AG04449 (cell line): ENCODE measurements at places on chromosomes 3 and 15.

- peak; percentile 17 for DNase-seq
Measured at GRCh38 chr3:46646700-46647099, 34.4 kb downstream of the FAM240A start.

- no peak for DNase-seq
Measured at GRCh38 chr3:52481819-52482521, 13.2 kb upstream of the STAB1 start.

- no peak for DNase-seq
Measured at GRCh38 chr3:105144837-105145236, 221.9 kb upstream of the ALCAM start.

DNA sequence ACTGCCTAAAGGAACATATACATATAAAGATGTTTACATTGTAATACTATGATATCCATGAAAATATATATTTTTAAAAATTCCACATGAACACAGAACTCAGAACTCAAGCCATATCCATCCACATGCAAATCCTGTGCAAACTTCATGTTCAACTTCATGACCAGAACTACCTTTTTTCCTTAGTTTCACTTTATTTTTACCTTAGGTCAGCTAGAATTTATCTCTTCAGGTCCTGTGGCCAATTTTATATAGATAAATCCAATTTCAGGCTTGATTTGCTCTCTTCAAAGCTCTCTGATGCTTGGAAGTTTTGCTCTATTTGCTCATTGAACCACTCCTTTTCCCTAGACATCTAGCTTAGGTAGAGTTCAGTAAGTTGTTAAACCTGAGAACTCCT is 38.8 kb downstream of the ZPLD1 start:
- DNase-seq, result no peak

- DNase-seq, result no peak
Measured at GRCh38 chr3:170768334-170768801, 101.6 kb downstream of the RPL22L1 start.

DNA sequence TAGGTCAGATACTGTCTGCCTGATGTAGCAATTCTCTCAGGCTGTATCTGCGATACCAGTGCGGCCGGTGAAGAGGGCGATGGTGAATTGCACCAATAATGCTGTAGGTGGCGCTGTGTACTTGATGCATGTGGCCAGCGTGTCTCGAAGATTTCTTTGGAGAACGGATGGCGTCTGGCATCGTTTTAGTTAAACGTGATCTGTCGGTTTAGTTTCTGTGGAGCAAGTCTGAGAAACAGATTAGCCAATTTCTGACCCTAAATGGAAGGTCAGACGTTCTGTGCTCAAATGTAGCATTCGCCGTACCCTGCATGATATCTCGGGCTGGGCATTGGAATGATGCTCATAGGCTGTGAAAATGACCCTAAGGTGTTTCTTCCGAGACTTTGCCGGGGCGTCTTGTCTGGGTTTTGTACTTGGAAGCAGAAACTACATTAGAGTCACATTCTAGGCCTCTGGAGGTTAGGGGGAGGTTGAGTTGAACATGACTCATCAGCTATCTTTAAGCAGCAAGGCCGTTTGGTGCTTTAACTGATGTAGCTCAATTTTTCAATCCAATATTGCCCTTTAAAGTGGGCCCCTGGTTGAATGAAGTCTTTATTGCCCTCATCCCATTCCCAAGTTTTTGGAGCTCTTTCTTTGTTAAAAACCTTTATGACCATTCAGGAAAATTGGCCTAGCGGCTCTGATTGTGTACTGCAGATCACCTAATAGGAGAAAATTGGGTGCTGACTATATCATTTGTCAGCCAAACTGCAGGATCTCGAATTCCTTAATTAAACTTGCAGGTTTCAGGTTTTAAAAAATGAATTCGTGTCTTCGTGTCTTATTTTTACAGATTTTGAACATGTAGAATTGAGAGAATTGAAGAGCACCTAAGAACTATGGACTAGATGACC is 80.0 kb downstream of the SQOR start:
- no peak for DNase-seq

DNA sequence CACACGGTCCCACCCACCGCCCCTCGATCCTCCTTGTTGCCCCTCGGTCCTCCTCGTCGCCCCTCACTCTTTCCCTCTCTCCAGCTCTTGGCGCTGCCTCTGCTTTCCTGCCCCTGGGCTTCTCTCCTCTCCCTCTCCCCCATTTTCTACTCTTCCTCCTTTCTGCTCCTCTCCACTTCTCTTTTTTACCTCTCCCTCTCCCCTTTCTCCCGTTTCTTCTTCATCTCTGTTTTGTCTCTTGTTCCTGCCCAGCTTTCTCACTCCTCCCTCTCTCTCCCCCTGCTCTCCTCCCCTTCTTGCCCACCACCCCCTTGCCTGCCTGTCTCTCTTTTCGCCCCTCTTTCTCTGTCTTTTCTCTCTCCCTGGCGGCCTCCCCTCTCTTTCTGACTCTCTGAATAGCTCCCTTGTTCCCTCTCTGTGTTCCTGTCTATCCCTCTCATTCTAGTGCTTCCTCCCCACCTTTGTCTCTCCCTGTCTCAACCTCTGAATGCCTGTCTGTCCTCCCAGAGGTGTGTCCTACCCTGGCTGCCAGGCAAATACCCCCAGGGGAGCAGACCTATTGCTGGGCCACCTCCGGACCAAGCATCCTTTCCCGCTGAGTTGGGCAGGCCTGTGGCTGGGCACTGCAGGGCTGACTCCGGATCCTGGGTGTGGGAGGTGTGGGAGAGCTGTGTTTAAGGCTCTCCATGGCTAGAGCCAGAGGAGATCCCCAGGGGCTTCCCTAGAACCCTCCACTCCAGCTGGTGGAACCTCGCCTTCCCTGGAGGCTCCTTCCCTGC is 41.0 kb downstream of the EPHB3 start:
- DNase-seq, result no peak

DNA sequence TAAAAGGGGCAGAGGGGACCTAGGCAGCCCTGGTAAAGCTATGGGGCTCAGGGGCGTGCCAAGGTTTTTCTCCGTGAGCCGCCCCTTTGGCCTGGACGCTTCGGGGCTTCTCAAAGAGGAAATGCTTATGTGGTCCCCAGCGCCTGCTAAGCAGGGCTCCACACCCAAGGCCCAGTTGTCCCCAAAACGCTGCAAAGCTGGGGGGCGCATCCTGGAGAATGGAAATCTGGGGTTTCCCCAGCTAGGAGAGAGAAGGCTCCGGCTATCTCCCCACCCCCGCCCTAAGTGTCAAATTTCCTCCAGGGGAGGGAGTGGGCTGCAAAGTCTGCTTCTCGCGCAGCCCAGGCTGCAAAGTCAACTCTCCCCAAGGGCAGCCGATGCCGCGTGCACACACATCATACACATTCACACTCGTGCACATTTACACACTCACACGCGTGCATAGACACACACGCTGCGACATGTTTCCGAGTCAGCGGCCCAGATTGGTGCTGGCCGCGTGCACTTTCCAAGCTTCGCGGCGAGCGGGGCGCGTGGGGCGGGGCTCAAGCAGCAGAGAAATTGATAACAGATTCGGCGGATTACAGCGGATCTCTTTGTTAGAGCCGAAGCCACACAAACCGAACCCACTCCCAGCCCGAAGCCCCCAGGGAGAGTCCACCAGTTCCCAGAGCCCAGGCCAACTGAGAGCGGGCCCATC is 4.5 kb downstream of the WNT5A start:
- no peak for DNase-seq

- no peak for DNase-seq
Measured at GRCh38 chr3:186210852-186211500, 102.1 kb upstream of the ETV5 start.

GRCh38 chr3:186166036-186166435 is 57.1 kb upstream of the ETV5 start:
- DNase-seq, result no peak

DNA sequence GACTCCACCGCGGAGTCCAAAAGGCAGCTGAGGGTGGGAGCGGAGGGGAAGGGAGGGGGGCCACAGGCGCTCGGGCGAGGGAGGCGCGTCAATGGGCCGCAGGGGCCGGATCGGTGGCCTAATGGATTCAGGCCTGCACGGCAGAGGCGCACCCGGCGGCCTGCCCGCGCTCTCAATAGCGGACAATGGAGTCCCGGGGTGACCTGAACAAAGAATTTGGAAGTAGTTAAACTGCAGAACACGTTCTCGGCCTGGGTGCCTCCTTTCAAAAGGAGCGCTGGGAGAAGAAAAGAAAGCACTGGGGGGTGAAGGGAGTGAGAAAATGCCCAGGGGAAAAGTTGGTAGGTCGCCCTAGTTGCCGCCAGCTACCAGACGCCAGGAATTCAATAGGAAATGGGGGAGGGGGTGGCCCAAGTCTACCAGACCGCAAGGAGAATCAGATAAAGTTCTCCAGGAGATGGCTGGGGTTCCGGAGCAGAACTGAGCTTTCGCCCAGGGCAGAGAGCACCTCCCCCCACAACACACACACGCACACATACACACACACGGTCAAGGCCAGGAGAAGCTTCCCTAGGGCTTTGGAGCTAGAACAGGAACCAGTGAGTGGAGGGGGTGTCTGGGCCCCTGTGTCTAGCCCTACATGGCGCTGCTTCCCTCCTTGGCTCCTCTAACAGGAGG is 25.8 kb upstream of the POLG start:
- no peak for DNase-seq

DNA sequence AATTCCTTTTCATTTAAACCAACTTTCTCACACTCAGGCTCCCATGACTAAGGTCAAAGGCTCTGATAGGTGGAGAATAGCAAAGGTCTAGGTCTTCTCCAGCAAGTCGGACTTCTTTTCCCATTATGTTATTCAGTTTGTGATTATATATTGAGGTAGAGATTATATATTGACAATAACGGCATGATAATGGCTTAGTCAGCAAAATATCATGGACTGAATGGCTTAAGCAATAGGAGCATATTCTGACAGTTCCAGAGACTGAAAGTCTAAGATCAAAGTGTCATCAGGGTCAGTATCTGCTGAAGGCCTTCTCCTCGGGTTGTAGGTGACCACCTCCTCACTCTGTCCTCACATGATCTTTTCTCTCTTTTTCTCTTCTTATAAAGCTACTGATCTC is 1251.4 kb downstream of the ROBO1 start:
- no peak for DNase-seq

DNA sequence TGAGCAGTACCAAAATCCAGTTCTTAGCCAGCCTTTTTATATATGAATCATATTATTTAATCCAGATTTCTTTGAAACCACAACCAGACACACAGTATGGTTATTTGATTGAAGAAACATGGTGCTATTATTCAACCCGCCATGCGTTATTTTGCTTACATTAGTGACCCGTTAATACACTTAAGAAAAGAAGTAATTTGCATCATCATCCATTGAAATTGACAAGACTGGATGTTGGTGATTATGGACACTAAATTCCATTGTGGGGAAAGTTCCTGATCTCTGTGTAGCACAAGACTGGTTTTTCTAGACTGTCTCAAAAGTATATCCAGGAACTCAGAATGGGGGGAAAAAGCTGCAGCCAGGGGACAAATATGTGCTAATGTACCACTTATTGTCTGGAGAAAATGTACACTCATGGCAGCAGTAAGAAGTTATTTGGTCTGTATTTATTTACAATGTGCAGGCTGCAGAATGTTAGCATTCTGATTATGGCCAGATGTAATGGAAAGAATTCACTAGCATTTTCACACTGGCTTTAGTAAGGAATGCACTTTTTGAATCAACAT is 80.3 kb downstream of the FILIP1L start:
- DNase-seq, result no peak

- DNase-seq, result no peak
Measured at GRCh38 chr3:184716622-184717398, 4.9 kb upstream of the MAGEF1 start.

DNA sequence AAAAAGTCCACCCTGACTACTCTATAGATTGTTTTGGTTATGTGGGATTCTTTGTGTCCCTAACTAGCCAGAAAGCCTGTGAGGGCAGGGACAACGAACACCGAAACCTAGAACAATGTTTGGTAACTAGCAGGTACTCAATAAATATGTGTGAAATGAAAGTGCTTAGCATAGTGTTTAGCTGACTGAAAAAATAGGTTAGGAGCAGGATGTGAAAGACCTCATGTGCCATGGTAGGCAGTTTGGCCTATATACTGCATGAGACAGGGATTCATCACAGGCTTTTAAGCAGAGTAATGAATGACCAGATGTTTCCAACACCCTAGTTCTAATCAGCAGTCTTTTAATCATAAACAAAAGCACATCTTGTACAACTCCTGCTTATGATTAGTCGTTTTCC is 64.2 kb downstream of the MYO5A start:
- DNase-seq, result no peak

- no peak for DNase-seq
Measured at GRCh38 chr3:197828-198491, 1.4 kb downstream of the CHL1 start.

GRCh38 chr15:69104050-69104750 is 56.2 kb upstream of the GLCE start:
- DNase-seq, result no peak

GRCh38 chr3:194587438-194587931 is 45.7 kb downstream of the TMEM44 start:
- DNase-seq, result no peak

GRCh38 chr3:51311055-51311454 is 74.0 kb upstream of the MANF start:
- peak; percentile 7 for DNase-seq

- DNase-seq, result no peak
Measured at GRCh38 chr3:191244242-191244867, 45.3 kb downstream of the OSTN start.

GRCh38 chr3:171157286-171157685 is 130.8 kb upstream of the SLC2A2 start:
- DNase-seq, result no peak

DNA sequence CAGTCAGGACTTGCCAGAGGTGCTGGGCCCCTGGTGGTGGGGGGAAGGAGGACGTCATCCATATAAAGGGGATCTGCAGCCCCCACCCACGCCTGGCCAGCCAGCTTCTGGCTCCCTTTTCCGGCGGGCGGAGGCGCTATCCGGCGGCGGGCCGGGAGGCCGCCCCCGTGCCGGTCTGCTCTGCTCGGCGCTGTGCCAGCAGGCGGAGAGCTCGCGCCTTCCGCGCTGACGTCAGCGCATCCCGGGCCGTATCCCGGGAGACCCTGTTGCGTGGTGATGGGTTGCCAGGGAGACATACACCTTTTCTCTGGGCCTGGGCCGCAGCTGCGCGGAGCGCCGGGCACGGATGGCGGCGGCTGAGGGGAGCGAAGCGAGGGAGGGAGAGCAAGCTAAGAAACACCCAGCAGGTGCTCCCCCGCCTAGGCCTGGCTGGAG is 1.1 kb downstream of the FAM131A start:
- no peak for DNase-seq
